ENCODE measurements at places on chromosomes 12 and 14.

- DNase-seq: no peak
Measured at GRCh38 chr12:63470161-63470560, 198.1 kb downstream of the DPY19L2 start.

DNA sequence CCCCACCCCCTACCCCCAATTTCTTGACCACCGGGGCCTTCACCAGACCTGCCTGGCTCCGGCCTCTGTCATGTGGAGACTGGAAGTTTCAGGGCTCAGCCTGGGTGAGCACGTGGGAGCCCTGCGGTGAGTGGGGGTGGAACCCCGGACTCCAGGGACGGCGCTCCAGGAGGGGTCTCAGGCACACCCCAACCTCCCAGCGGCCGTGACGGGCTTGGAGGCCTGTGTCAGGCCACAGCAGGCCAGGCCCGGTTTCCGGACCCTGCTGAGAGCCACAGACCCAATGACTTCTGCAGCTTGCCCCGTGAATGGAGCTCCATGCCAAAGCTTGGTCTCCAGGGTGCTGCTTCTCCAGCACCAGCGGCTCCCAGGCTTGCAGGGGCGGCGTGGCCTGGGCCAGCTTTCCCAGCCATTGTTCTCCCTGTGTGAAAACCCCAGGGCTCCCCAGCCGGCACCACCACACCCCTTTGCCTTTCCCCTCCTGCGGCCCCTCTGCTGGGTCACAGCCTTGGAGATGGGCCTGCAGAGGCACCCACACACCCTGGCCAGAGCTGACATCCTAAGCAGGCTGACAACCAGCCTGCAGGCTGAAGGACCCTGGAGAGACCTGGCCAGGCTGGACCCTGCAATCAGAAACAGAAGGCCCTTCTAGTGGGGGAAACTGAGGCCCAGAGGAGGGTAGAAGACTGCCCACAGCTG is 186.2 kb upstream of the C14orf180 start:
- DNase-seq: no peak

- DNase-seq: no peak
Measured at GRCh38 chr12:104532636-104533035, 75.9 kb downstream of the CHST11 start.

GRCh38 chr12:32296567-32296966 is 102.8 kb upstream of the FGD4 start:
- DNase-seq: no peak

GRCh38 chr14:98953551-98954348 is 318.2 kb downstream of the BCL11B start:
- no peak for DNase-seq

DNA sequence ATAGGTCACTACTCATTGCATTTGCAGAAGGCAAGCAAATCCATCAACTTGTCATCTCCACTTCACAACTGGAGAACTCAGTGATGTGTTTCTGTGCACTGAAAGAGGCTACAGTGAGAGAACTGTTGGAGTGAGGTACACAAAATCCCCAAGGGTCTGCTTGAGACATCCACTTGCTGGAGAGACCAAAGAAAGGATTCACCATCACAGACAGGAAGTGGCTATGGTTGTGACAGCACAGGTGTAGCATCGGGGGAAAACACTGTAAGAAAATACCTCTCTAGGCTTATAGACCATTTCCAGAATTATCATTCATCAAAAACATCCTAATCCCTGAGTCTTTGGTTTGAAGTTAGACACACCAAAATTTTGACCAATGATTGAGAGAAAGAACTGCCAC is 201.3 kb upstream of the OR4E1 start:
- no peak for DNase-seq

DNA sequence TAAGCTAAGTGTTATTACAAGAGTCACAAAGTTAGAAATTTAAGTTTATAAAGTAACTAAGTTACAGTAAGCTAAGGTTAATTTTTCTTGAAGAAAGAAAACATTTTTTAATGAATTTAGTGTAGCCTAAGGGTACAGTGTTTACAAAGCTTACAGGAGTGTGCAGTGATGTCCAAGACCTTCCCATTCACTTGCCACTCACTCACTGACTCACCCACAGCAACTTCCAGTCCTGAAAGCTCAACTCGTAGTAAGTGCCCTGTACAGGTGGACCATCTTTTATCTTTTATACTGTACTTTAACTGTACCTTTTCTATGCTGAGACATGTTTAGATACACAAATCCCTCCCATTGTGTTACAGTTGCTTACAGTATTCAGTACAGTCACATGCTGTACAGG is 60.9 kb upstream of the TMEM263 start:
- DNase-seq: no peak

DNA sequence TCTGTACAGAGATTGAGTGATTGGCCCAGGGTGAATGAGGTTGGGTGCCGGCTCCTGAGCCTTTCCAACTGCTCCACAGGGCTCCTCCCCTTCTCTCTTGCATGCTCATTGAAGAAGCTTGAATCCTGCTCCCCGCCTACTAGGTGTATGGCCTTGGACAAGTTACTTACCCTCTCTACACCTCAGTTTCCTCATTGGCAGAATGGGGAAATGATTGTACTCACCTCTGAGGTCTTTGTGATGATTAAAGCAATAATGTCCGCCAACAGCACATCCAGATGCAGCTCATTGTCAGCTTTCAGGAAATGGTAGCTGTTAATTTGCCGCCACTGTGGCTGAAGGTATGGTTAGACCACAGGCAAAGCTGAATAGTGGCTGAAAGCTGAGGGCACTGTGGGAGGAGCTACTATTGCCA is 174.1 kb downstream of the CRADD start:
- no peak for DNase-seq

GRCh38 chr14:20848955-20849570 is 42.1 kb upstream of the RNASE3 start:
- DNase-seq: no peak

DNA sequence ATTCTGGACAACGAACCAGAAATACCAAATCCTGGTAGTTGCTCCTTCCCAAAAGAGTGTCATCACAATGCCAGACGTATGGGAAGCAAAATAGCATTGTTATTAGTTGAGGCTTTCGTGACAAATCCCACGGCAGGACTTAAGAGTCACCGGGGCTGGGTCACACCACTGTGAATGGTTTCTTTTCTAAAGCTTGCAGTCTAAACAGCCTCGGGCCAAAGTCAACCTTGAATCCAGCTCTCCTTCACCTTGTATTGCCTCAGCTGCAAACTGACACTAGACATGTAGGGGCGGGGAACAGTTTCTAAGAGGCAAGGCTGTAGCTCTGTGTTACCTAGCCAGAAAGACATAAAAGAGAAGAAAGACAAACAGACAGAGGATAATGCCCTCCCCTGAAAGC is 734.8 kb downstream of the MED13L start:
- no peak for DNase-seq

DNA sequence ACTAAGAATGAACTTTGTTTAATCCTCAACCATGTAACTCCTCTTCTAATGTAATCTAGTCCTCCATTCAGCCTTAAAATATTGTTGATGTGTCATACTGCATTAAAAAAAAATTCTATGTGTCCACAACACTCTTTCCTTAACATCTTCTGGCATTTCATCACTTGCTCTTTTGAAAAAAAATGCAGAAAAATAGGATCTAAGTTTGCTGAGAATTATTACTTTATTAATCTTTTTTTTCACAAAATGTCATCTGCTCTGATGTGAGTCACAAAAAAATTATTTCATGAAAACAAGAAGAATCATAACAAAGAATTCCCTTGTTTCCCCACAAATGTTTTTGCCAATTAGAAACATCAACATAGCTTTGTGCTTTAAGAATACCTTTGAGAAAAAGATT is 410.1 kb upstream of the MGAT4C start:
- DNase-seq: no peak

- no peak for DNase-seq
Measured at GRCh38 chr14:105742531-105742848, 216.1 kb downstream of the TMEM121 start.

DNA sequence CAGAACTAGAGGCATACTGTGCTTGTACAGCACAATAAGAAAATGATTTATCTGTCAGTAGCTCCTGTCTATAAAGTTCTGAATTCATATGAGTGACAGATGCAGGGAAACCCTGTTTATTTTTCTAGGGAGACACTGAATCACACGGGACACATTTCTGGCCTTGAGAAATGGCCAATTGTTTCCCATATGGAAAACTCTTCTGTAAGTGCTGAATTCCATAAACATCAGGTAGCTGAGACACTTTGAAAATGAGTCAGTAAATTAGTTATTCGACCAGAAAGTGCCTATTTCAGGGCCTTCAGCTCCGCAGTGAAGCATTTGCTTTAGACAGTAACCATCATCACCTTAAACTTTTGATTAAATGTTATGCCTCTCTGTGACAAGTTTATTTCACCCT is 184.4 kb downstream of the TMEM132D start:
- DNase-seq: no peak

DNA sequence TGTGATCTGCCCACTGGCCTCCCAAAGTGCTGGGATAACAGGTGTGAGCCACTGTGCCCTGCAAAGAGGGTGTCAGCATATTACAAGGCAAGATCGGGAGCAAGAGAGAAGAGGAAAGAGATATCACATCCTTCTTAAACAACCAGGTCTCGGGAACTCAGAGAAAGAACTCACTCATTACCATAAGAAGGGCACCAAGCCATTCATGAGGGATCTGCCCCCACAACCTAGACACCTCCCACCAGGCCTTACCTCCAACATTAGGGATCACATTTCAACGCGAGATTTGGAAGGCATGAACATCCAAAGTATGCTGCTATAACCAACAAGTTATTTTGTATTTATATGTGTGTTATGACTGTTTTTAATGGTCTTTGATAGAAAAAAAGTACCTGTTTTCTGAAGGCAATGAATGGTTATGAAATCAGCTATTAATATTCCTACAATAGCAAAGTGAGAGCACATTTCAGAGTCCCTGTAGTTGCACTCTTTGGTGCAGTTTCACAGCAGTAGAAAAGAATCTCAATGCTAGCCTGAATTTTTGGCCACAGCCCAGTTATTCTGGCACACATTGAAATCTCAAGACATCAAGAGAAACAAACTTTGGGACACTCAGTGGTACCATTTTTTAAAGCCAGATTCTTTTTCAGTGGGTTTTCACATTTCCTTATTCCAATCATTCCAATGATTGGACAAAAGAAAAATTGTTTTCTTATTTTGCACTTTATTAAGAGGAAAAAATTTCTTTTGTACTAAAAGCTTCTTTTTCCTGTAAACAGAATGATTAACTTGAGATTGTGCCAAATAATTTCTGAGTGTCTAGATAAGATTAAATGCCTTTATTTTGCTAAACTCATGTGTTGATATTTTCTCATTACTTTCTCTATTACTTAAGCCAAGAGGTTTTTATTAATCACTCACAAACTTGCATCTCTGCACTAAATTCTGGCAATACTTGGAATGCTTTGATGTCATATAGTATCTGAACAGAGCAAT is 582.6 kb upstream of the ATP2B1 start:
- DNase-seq: no peak

GRCh38 chr12:124745891-124746570 is 117.6 kb downstream of the SCARB1 start:
- no peak for DNase-seq

DNA sequence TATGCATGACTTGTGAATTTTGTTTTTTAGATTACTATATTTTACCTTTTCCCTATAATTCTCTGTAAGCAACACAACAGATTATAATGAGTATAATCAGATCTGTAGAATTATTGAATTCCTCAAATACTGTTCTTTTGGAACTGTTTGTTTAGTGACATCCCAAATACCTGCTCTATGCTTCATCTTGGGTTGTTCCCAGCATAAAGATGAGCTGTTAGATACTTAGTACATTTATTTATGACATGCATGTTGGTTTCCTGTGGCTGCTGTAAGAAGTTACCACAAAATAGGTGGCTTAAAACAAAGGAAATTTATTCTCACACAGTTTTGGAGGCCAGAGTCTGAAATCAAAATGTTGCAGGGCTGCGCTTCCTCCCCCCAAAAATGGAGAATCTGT is 78.4 kb downstream of the PTPRR start:
- no peak for DNase-seq

DNA sequence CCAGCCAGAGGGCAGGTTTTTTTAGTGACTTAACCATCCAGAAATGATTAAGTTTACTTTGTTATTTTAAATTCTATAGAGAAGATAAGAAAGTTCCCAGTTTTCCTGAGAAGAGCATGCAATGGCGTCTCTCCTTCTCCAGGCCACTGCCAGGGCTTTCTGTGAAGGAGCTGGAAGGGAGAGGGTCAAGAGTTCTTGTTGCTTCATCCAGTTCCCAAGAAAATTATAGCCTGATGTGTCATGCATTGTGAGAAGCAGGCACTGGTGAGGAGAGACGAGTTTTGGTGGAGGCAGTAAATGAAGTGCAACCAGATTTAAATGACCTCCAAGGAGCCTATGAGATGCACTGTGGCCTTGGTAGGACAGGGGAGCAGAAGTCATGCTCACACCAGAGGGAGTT is 14.2 kb downstream of the ELK3 start:
- no peak for DNase-seq

DNA sequence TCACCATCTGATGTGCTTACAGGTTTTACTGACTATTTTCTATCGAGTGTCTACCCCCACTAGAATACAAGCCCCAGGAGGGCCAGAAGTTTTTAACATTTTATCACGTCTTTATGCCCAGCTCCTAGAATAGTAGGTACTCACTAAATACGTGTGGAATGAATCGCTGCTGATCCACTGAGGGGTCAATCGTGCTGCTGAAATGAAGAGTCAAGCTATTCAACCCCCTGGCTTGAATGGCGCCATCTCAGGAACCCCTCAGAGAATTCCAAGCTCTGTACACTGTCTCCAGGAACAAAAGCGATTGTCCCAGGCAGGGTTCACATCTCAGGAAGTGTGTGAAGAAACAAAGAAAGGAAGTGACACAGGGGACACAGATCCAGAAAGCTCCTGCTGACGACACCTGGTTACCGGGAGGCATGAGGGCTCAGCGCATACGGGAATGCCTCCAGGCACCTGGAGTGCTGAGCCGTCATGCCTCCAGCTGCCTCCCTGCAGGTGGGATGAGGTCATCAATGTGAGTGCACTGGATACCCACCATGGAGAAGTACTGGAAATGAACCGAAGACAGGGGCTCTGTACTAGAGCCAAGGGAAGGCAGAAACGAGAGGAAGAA is 45.6 kb downstream of the PITPNM2 start:
- no peak for DNase-seq

DNA sequence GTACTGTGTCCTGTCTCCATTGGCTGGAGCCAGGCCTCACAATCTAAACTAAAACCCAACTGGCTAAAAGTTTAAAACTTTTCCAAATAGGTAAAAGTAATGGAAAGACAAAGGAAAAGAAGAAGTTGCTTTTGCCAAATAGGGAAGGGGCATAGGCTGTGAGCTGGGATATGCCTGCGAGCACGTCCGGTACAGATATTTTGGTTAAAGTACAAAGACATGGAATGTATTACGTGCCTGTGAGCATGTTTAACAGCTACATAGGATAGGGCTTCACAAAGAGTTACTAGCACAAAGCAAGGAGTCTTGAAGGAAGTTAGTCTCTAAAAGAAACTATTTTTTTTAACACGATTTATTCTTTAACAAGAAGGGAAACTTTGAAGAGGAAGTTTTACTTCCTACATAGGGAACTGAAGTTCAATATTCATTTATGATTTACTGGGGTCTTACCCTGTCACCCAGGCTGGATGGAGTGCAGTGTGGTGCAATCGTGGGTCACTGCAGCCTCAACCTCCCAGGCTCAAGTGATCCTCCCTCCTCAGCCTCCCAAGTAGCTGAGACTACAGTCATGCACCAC is 41.9 kb upstream of the INF2 start:
- DNase-seq: no peak

GRCh38 chr12:41479426-41479825 is 291.3 kb downstream of the PDZRN4 start:
- no peak for DNase-seq

- no peak for DNase-seq
Measured at GRCh38 chr12:80714846-80715245, 1.9 kb upstream of the MYF5 start.
